Breast epithelium (tissue), 4 donors: ENCODE measurements at places on chromosomes 5 and 9. TPM values are rescaled to one million over a fixed set of nuclear protein-coding genes. Genes with fewer than 3 reads are reported as not detected.
A peak's percentile ranks its signal among the peaks of the same experiment; 100 is the strongest.

- no peaks in the 10 kb centered on the region for H3K27me3 ChIP-seq
- no peaks in the 10 kb centered on the region for H3K4me1 ChIP-seq
- H3K27ac ChIP-seq, result no peak overlapping the region
- H3K36me3 ChIP-seq, result no peaks in the 10 kb centered on the region
- H3K4me3 ChIP-seq, result no peak overlapping the region
Measured at GRCh38 chr9:15182730-15183129, 124.3 kb downstream of the TTC39B start.

GRCh38 chr9:91843623-91844148, 106.3 kb downstream of the ROR2 start:
- no peaks in the 10 kb centered on the region for H3K27me3 ChIP-seq
- H3K4me3 ChIP-seq, result no peak overlapping the region
- DNase-seq, result peak; percentile 37

DNA sequence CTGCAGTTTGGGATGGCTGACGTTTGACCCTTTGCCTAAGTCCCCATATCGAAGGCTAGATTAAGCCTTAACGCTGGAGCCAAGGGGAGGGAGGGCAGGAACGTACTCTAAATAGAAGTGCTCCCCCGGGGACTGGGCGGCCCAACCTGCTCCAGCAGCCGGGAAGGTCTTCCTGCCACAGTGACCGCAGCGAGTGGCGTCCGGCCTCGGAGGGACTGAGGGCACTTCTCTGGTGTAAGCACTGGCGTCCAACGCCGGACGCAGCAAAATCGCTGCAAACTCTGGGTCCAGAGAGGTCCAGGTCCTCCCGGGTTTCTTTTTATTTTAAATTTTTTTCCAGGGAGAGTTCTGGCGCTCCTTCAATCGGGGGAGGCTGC, 505 bp upstream of the ACER2 start:
- DNase-seq, result no peak
- peak overlapping the region; percentile 95 for H3K27ac ChIP-seq
- H3K36me3 ChIP-seq, result no peaks in the 10 kb centered on the region
- no peaks in the 10 kb centered on the region for H3K27me3 ChIP-seq

DNA sequence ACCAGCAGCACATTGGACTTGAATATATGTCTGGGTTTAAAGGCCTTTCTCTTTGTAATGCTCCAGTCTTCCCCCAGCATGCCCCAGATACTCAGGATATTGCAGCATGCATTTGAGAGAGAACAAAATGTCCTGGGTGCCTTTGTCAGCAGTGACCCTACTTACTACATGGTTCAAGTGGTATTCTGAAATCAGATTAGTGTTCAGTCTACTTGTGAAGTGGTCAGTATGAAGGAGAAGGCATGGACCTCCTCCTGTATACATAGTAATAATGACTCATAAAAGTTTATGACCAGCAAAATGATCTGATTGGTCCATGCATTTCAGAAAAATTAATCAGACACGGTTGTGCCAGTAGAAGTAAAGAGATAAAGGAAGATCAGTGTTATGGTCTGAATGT, 25.4 kb downstream of the GPR21 start:
- no peaks in the 10 kb centered on the region for H3K4me1 ChIP-seq
- no peak overlapping the region for H3K27ac ChIP-seq

DNA sequence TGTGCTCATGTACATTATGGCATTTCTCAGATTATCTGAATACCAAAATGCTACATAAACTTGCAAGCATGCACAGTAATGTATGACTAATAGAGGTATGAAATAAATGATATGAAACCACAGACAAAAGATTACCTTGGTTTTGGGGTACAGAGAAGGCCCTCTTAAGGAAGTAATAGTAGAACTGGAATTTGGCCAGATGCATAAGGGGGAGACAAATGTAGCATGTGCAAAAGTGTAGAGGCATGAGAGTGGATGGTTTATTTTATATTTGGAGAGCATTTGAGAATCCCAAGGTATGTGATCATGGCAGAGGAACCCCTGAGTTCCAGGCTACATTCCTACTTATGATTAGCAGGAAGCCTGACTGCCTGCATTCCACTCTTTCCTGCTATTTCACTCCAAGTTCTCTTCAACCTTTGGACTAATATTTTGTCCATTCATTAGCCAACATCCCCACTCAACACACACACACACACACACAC, 74.2 kb downstream of the MAMDC2 start:
- H3K36me3 ChIP-seq, result no peaks in the 10 kb centered on the region
- H3K27me3 ChIP-seq, result no peaks in the 10 kb centered on the region
- H3K4me3 ChIP-seq, result no peak overlapping the region
- H3K27ac ChIP-seq, result no peak overlapping the region
- DNase-seq, result no peak

DNA sequence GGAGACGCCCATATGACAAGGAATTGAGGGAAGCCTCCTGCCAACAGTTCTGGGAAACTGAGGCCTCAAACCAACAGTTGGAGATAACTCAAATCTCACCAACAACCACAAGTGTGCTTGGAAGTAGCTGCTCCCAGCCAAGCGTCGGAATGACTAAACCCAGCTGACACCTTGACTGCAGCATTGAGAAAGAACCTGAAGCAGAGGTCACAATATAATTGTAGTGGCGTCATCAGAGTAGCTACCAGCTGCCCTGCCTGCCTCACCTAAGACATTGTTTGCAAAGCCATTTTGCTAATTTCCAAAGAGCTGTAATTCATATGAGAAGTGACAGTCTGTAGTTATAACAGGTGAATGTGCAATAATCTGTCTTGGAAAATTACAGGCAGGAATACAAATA, 40.8 kb upstream of the ANKRD31 start:
- no peak for DNase-seq
- no peaks in the 10 kb centered on the region for H3K27me3 ChIP-seq
- no peaks in the 10 kb centered on the region for H3K4me1 ChIP-seq
- H3K27ac ChIP-seq, result no peak overlapping the region
- no peaks in the 10 kb centered on the region for H3K36me3 ChIP-seq
- H3K4me3 ChIP-seq, result no peak overlapping the region

DNA sequence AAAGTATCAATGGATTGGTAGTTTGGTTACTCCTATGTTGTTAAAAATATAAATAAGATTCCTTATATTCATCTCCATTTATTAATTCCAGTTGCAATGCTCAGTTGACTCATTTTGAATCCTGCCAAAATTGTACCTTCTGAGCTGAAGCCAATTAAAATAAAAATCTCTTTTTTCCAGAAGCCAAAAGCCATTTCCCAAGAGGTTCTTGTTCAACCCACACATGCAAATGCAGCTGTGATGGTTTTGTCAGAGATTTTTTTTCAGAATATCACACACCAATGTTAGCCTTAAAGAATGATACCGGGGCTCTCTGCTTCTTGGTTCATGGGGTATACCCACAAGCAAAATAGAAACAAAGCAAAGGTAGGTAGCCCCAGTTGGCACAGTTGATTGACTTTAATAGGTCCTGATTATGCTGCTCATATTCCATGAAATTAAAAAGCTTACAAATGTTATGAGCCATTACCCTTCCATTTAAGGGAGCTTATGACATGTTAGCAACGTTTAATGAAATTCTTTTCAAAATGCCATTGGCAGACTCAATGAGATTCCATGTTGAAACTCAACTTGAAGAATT, 208.0 kb downstream of the SGCD start:
- no peak overlapping the region for H3K27ac ChIP-seq
- H3K36me3 ChIP-seq, result no peaks in the 10 kb centered on the region
- H3K4me1 ChIP-seq, result no peaks in the 10 kb centered on the region
- no peak overlapping the region for H3K4me3 ChIP-seq
- no peak for DNase-seq

GRCh38 chr5:87074934-87075541, 192.6 kb upstream of the RASA1 start:
- H3K27me3 ChIP-seq, result no peaks in the 10 kb centered on the region
- no peak overlapping the region for H3K4me3 ChIP-seq
- H3K4me1 ChIP-seq, result no peaks in the 10 kb centered on the region
- peak overlapping the region; percentile 21 for H3K27ac ChIP-seq
- no peak for DNase-seq

- DNase-seq, result no peak
- H3K27ac ChIP-seq, result no peak overlapping the region
- H3K4me1 ChIP-seq, result no peaks in the 10 kb centered on the region
- no peak overlapping the region for H3K4me3 ChIP-seq
Measured at GRCh38 chr9:90062982-90063381, 458.2 kb downstream of the GADD45G start.

DNA sequence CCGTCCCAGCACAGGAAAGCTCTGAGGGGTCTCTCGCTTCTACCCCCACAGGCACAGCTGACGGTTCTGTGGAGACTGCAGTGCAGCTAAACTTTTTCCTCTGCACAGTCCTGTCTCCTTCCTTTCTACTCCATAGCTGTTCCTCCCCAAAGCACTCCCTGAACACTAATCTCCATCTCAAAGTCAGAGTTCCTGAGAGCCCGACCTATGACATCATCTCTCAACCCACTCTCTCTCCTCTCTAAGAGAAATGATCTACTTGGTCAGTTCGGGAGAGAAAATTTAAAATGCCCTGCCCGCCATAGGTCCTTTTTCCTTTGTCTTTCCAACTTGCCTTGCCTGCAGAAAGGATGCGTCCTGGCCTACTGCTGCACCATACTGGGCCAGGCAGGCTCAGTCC, 90.6 kb downstream of the FANCC start:
- DNase-seq, result no peak
- H3K4me1 ChIP-seq, result no peaks in the 10 kb centered on the region
- H3K4me3 ChIP-seq, result no peak overlapping the region

DNA sequence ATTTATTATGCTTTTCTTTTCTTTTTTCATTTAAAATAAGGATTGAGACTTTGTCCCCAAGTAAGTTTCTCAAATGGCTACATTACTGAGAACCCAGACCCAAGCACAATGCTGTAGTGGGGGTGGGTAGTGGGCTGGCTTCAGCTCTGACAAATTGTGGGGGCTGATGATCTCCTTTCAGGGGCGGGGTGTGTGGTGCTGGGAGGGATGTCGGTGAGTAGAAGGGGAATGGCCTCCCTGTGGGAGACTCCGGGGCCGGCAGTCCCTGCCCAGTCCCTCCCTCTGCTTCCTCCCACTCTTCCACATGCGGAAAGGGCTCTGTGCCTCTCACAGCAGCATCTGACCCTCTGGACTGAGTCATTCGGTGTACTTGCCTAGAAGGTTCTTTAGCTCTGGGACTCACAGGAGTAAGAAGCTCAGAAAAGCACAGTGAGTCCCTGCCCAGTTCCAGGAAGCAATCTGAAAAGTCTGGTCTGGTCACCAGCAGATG, 14.3 kb downstream of the CD180 start:
- H3K27me3 ChIP-seq, result no peaks in the 10 kb centered on the region
- DNase-seq, result no peak
- H3K4me3 ChIP-seq, result peak overlapping the region; percentile 46
- H3K27ac ChIP-seq, result peak overlapping the region; percentile 87
- H3K4me1 ChIP-seq, result no peaks in the 10 kb centered on the region

DNA sequence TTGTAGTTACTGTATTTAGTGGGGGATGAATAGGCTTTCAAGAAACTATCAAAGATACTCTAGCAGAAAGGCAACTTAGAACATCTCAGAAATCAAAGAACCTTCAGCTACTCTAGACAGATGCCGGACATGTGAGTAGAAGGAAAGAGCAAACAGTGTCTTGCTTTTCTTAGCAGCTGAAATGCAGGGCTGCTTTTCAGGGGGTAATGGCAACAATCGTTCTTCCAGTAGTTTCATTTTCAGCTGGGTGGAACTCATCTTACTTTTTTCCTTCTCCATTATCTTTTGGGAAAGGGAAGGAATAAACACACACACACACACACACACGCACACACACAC, 281.6 kb downstream of the CRB2 start:
- no peaks in the 10 kb centered on the region for H3K4me1 ChIP-seq
- no peaks in the 10 kb centered on the region for H3K27me3 ChIP-seq
- DNase-seq, result no peak
- H3K27ac ChIP-seq, result no peak overlapping the region
- no peaks in the 10 kb centered on the region for H3K36me3 ChIP-seq
- no peak overlapping the region for H3K4me3 ChIP-seq

DNA sequence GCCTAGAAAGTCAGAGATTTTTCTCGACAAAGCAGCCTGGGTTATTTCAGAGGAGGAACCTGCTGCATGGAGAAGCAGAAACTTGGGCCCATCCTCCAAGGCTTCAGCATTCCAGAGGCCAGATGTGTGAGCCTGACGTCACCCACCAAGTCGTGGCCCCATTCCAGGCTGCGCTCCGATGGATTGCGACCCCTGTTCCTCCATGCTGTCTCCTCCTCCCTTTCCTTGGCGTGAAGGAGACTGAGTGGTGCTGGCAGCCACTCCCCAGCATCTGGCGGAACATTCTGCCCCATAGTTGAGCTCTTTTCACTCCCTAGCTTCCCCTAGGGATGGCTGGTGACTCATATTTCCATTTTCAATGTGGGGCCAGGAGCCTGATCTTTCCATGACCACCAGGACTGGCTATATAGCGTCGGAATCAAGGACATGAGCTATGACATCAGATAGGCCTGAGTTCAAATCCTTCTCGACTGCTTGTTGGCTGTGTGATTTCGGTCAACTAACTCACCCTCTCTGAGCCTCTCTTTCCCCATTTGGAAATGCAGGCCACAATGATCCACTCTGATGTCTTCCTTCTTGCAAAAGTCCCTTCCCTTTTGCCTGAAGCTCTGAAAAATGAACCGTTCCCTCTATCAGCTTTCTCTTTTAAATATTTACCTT, 24.5 kb upstream of the DUSP1 start:
- peak; percentile 74 for DNase-seq
- no peaks in the 10 kb centered on the region for H3K4me1 ChIP-seq
- no peaks in the 10 kb centered on the region for H3K36me3 ChIP-seq
- H3K4me3 ChIP-seq, result no peak overlapping the region
- H3K27ac ChIP-seq, result peak overlapping the region; percentile 68
- H3K27me3 ChIP-seq, result no peaks in the 10 kb centered on the region

- H3K27me3 ChIP-seq, result no peaks in the 10 kb centered on the region
- H3K36me3 ChIP-seq, result no peaks in the 10 kb centered on the region
- peak overlapping the region; percentile 40 for H3K27ac ChIP-seq
- no peak overlapping the region for H3K4me3 ChIP-seq
- DNase-seq, result no peak
Measured at GRCh38 chr9:87713278-87713987, 12.5 kb upstream of the CTSL start.

DNA sequence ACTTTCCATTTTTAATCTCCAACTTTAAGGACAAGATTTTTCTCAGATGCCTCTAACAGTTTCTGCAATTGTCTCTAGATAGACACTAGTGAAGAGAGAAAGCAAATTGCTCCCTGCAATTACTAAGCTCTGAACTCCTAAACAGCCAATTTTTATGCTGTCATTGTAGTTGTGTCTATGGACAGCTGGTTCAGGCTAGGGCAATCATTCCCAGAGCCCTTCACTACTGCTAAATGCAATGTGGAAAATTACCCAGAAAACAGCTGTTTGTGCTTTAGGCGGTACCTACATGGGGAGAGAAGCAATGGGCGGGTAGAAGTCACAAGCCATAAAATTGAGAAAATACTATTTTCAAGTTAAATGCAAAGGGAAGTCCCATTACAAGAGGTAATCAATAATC, 211.6 kb downstream of the SPOCK1 start:
- no peaks in the 10 kb centered on the region for H3K4me1 ChIP-seq
- DNase-seq, result no peak
- H3K4me3 ChIP-seq, result no peak overlapping the region
- H3K27me3 ChIP-seq, result no peaks in the 10 kb centered on the region

Gene DMRTA1
- total RNA-seq, result 12.2 TPM

Gene SEMA5A
- total RNA-seq, result 35.4 TPM

Gene DBH
- not detected for total RNA-seq

Gene MLLT3
- 8.8 TPM for total RNA-seq

Gene FGD3
- total RNA-seq, result 18.0 TPM

Gene F2RL1
- 0.64 TPM for total RNA-seq

Gene NMUR2
- total RNA-seq, result not detected

Gene IL7R
- total RNA-seq, result 10.1 TPM

Gene SLC22A4
- total RNA-seq, result 4.5 TPM

Gene AGXT2
- total RNA-seq, result not detected

Gene TMED7
- total RNA-seq, result 74.4 TPM

Gene ADAMTS6
- 1.4 TPM for total RNA-seq
